ENCODE measurements at places on chromosomes 16 and 17.

DNA sequence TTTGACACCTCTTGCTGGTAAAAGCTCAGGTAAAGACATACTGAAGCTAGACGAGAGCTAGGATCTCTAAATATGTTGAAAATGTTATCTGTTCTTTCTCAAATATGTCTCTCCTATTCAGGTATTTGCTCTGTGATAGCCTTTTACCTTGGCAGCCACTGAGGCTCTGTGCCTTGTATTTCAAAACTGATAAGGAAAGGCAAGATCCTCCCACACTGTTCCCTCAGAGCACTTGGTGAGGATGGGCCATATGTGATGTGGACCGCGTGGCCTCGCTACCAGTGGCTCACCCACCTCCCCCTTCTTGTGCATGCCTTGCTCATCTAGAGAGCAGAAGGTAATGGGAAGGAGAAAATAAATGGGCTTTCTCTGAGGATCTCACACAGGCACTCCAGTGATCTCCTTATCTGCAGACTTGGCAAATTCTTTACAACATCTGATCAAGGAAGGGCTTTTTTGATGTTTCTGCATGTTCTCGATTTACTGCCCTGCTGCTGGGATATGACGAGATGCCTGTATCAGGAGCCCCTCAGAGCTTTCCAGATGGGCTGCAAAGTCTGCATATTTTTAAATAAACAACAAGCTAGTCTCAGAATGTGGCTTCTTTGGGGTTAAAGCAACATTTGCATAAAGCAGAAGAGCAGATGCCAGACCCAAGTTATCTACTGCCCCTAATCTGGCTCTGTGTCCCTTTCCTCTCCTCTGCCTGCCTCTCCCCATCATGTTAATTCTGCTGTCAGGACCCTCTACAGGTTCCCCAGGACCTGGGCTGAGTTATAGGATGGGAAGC lies 16.9 kb downstream of the HOXB1 start:
- DNase-seq = no peak

- DNase-seq = no peak
Measured at GRCh38 chr17:76276461-76277299, 11.5 kb downstream of the UBALD2 start.

- no peak for DNase-seq
Measured at GRCh38 chr16:72122308-72122707, 28.7 kb downstream of the DHX38 start.

- DNase-seq = no peak
Measured at GRCh38 chr17:35973333-35974260, 7.7 kb downstream of the CCL16 start.

- DNase-seq = peak; percentile 38
Measured at GRCh38 chr16:50025537-50025931, 509 bp downstream of the CNEP1R1 start.

DNA sequence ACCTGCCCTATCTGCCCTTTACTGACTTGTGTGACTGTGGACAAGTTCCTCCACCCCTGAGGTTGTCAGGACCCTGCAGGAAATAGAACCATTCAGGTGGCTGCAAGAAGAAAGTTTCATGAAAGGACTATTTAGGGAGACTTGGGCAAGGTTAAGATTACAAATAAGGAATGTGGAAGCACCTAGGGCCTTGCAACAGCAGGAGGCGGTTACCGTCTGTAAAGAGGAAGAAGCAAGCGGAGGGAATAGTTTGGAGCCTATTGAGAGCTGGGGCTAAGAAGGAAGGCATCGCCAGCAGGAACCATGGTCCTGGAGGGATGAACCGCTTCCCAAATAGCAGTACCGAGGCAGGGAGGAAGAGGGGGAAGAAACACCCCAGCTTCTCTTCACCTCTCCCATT lies 132.4 kb downstream of the PRKCB start:
- DNase-seq = no peak

- no peak for DNase-seq
Measured at GRCh38 chr17:76747716-76748363, 9.9 kb downstream of the MFSD11 start.

Measured in CD4-positive, alpha-beta T cell treated with Interferon alpha-2 for 1 hour (primary cell).